ENCODE measurements at places on chromosomes 13 and 19.
A peak's percentile ranks its signal among the peaks of the same experiment; 100 is the strongest.

- no peak for DNase-seq
Observed at GRCh38 chr13:53885997-53886396, 857.4 kb downstream of the OLFM4 start.

- DNase-seq: no peak
Observed at GRCh38 chr13:93104270-93104669, 122.3 kb upstream of the GPC6 start.

DNA sequence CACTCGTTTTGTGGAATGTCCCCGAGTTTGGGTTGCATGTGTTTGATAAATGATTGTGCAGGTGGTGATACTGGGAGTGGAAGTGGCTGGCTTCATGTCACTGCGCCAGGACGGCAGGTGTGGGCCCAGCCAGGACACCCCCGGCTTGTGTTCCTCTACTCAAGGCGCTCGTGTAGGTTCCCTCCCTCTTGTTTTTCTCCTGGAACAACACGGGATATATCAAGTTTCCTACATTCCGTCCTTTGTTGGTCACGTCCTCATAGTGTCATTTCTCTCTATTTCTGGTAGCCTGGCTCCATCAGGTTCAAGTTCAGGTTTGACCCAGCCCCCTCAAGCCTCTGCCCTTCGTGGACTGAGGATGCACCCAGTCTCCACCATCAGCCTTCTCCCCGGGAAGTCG, 16.3 kb downstream of the IL17D start:
- no peak for DNase-seq

DNA sequence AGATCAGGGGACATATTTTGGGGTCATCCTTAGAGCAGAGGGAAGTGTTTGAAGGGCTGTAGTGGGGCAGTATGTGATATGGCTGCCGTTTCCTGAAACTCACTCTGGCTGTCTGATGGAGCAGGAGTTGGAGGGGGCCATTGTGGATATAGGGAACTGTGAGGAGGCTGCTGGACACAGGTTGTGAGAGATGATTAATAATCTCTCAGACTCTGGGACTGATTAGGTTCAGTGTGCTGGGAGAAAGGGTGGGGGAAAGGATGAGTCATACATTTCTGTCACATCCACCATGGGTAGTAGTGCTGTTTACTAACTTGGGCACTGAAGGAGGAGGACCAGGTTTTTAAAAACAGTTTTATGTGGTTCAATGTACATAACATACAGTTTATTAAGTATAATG, 4.8 kb downstream of the B3GLCT start:
- DNase-seq: no peak

GRCh38 chr19:52297601-52298364, 814 bp downstream of the ZNF480 start:
- DNase-seq: no peak

DNA sequence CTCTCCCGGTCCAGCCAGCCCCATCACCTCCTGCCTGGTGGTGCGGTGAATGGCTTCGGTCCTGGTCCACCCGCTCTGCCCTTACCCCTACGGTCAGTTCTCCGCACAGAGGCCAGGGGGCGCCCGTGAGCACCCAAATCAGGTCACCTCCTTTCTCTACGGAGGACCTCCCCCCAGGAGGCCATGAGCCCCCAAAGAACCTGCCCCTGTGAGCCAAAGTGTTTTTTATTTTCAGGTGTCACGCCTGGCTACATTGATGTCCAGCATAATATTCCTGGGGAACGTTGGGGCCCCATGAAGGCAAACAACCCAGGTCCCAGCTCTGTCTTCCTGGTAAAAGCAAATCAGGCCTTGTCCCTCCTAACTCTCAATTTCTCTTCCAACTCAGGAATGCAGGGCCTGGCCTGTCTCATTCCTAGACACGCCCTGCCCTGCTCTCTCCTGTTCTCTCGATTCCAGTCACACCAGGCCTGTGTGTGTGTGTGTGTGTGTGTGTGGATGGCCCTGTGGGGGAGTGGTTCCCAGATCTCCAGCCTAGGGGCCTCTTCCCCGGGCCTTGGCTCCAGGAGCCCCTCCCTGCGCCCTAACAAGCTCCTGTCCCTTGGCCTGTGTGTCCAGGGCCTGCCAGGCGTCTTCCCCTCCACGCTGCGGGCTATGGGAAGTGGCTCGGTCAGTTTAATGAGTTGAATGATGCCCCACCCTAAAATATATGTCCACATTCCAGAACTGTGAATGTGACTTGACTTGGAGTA, 9.7 kb upstream of the GIPC1 start:
- peak; percentile 51 for DNase-seq

DNA sequence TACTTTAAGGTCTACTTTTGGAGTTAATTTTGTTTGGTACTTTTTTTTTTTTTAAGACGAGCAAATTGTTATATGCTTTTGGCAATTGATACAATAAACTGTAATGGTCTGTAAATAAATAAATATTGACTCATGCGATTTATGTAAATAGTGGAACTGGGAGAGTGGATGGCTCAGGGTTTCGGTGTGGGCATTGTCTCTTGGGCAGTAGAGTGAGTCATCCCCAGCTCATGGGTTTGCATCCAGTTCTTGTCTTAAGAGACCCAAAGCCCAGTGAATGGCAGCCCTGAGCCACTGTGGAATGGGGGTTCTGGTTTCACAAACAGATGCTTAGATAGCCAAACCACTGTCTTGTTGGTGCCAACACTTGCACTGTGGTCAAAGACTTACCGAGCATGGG, 33.0 kb downstream of the FGF9 start:
- no peak for DNase-seq

- DNase-seq: no peak
Observed at GRCh38 chr19:29837448-29837981, 25.7 kb downstream of the CCNE1 start.

DNA sequence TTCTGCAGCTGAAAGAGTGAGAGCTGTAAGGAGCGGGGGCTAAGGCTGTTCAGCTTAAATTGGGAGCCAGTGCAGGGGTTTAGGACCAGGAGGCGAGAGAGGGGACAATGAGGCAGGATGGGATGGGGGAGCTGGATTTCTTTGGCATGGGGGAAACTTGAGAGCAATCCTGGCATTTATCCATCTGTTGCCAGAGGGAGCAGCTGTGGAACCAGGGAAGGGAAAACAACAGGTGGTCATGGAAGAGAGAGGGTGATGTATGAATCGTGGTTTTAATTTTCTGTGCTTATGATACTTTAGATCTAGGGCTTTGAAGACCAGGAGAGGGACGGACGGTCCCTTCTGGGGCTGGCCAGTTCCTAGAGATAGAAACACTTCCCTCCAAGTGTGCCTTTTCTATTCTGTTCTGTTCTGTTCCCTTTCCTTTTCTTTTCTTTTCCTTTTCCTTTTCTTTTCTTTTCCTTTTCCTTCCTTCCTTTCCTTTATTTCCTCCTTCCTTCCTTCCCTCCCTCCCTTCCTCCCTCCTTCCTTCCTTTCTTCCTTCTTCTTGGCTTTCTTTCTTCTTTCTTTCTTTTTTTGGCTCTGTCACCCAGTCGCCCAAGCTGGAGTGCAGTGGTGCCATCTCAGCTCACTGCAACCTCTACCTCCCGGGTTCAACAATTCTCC, 16.0 kb upstream of the CCL25 start:
- DNase-seq: no peak

DNA sequence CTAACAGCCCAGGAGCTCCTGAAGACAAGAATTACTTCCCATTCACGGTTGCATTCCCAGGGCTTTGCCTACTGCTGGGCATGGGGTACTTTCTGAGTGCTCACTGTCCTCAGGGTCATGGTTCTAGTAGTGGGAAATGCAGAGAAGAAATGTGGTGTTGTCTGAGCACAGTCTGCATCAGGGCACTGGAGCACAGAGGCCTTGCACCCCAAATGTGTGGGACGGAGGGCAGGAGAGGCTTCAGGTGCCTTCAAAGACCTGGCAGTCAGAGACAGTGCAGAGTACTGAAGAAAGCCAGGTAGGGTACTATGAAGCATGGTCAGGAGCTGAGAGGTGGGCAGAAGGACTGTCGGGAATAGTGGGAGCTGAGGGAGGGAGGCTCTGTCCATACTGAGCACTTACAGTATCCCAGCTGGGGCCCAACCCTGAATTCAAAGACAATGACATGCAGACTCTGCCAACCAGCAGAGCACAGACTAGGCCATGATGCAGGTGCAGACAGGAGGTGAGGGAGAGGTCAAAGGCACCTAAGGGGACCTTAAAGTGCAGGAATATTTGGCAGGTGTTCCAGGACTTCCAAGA, 144.4 kb downstream of the USP12 start:
- DNase-seq: no peak

DNA sequence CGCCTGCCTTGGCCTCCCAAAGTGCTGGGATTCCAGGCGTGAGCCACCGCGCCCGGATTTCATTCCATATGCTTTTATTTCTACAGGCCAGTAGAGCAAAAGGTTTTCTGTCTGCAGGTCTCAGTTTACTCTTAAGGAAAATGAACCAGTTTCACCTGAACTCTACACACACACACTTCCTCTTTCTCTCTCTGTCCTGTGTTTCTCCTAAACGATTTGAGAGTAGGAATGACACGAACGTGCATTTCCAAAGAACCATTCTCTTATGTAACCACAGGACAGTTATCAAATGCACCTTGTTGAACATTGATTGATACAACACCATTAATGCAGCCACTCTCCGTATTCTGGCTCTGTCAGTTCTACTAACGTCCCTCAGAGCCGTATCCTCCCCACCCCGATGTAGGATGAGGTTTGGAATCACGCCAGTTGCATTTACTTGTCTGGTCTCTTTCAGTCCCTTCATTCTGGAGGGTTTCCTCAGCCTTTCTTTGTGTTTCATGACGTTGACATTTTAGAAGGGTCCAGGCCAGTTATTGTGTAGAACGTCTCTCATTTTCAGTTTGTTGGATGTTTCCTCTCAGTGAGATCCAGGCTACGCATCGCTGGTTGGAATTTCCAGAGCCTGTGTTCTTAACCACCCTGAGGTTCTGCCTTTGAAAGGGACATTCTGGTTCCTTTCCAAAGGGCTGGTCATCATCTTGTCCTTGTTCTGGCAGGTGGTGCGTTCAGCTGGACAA, 36.0 kb downstream of the BICRA start:
- DNase-seq: no peak

DNA sequence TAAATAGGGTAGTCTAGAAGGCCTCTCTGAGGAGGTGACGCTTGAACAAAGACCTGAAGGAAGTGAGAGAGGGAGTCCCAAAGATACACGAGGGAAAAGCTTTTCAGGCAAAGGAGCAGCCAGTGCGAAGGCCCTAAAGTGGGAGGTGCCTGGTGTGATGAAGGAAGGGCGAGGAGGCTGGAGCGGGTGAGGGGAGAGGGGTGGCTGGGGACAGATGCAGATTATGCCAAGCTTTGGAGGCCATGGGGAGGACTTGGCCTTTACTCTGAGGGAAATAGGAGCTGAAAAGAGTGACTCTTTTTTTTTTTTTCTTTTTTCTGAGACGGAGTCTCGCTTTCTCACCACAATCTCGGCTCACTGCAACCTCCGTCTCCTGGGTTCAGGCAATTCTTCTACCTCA, 2.9 kb downstream of the CLPTM1 start:
- DNase-seq: no peak

DNA sequence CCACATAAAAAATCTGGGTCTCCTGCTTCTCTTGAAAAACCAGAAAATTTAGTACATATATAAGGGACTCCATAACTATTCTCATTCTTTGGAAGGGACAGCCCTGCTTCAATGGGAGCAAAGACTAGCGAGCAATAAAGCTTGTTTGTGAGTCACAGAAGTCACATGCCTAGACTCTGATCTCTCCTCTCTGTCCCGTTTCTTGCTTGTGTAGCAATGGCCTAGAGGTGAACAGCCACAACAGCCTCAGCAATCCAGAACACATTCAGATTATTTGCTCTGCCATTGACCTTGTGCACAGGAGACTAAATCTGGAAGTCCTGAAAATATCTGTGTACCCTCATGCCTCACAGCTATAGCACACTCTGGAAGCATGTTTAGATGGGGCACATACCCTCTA, 43.2 kb downstream of the SCGB2B2 start:
- DNase-seq: no peak

Measured in fibroblast of the conjunctiva (primary cell).